ENCODE measurements at places on chromosomes 6 and 20.

DNA sequence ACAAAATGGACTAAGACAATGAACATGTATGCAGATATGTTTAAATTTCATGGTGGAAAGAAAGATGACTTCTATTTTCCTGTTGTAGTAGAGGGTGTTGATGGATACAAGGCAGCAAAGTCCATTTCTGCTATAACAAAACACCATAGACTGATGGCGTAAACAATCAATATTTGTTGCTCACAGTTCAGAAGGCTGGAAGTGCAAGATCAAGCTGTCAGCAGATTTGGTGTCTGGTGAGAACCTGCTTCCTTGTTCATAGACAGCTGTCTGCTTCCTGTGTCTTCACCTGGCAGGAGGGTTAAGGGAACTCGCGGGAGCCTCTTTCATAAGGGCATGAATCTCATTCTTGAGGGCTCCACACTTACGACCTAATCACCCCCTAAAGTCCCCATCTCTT is 83.0 kb upstream of the ELOVL5 start:
- no peak for DNase-seq

DNA sequence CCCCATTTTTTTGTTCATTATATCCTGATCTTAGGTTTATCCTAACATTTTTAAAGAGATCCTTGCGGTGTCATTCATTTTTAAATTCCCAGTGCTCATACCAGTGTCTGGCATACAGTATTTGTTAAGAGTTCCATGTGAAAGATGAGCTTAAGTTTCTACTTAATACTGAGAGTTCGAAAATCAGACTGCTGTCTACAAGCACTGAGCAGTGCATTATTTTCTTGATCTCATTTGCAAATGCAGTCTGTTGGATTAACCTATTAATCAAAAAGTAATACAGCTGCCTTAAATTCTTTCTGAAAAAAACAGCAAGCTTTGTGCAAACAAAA is 663 bp downstream of the COQ3 start:
- no peak for DNase-seq

DNA sequence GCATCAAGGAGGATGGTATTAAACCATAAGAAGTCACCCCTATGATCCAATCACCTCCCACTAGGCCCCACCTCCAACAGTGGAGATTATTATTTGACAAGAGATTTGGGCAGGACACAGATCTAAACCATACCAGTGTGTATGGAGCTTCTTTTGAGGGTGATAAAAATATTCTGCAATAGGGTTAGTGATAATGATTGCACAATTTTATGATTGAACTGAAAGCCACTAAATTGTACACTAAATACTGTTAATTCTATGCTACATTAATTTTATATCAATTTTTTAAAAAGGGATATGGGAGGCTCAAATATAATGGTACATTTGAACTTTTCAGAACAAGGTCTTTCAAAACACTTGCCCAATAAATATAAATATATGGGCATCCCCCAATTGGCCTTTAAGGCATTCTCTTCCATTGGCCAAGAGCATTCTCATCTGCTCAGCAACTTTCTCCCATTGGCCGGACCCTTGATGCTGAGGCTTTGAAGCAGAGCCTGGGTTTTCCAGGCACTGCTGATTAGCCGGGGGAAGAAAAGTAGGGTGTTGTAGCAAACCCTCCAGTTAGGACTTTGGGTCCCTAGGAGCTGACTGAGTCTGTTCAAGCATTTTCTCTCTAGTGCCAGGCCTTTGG is 209.9 kb downstream of the LRFN2 start:
- no peak for DNase-seq

DNA sequence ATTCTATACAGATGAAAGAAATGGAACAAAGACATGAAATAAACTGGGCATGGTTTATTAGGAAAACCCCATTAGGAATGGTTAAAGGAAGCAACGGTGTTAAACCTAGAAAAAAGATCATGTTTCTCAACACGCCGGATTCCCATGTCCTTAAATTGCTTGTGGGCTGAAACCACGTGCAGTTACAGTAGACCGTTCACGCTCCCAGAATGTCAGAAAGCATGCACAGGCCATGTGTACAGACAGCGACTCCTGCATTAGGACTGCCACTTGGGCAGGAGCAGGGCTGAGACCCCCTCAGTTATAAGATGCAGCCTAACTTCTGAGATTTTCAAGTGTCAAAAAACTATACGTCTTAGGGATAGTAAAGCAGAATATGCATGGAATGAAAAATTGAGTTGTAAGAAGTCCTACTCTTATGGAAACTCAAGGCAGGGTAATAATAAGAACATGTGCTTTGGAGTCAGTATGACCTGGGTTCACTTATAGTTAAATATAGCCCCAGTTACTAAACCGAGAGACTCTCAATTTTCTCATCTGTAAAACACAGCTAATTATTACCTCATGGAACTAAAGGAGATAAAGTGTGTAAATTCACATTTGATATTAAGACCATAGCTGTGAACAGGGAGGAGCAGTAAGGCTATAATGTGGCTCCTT is 174.0 kb upstream of the UST start:
- DNase-seq: no peak

- no peak for DNase-seq
These were observed 53.8 kb upstream of the DACT2 start for GRCh38 chr6:168373389-168373788.

DNA sequence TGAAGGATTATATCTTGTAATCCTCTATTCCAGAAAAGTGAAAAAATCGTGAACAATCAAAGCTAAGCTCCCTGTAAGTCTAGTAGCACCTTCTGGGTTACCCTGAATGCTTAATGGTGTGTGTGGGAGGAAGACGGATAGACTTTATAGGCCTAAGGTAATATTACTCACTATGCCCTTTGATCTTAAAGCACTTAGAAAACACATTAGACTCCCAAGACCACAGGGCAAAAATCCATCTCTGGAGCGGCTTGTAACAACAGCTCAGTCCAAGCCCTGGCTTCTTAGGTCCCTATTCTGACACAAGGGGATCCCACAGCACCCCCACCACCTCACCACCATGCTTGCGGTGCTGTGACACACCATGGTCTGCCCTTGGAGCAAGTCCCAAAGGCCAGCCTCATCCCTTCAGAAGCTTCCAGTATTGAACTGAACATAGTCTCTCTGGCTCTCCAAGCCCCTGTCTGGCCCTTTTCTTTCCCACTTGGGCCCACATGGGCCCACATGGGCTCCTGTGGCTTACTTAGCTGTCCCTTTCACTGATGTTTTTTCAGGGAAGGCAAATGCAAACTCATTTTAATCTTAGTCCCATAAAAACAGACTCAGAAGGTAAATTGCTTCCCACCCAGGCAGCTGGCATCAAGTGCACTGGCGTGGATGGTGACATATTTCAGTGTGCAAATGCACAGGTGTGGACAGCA is 28.3 kb downstream of the C6orf132 start:
- no peak for DNase-seq

GRCh38 chr6:105384004-105384403 is 18.9 kb downstream of the PREP start:
- DNase-seq: no peak

GRCh38 chr6:98845211-98846020 is 11.0 kb downstream of the POU3F2 start:
- peak; percentile 90 for DNase-seq

GRCh38 chr6:66838764-66839163 is 1131.7 kb upstream of the EYS start:
- DNase-seq: no peak

- DNase-seq: no peak
These were observed 79.4 kb downstream of the ROS1 start for GRCh38 chr6:117346142-117346930.

- no peak for DNase-seq
These were observed 108.4 kb downstream of the SLC16A10 start for GRCh38 chr6:111195656-111196055.

All from nephron progenitor cell (in vitro differentiated cells).